ENCODE measurements at places on chromosomes 1 and 21.

GRCh38 chr21:32794644-32795079 lies 23.1 kb upstream of the PAXBP1 start:
- DNase-seq = no peak

- no peak for DNase-seq
Observed at GRCh38 chr1:212470059-212470458, 37.3 kb downstream of the NENF start.

DNA sequence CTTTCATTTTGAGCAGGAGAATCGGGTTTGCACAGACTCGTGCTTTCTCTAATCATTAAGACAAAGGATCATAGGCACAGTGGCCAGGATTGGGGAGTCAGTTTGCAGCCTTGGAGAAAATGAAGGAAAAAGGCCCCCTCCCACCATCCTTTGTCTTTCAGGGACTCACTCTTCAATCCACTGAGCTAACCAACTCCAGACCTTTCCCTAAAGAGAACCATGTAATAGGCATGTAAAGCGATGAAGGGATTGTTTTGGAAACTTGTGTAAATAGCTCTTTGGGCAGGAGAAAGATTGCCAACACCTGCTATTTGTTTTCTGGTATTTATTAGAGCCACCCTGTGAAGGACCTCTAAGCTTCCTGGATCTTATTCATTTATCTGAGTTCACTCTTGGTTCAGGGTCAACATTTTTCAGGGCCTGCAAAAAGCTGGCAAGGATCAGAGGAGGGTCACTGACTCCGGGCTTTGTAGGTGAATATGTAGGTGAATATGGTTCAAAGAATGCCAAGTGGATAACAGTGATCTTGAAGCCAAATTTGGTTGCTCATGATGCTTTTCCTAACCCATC lies 192.6 kb upstream of the FGGY start:
- DNase-seq = no peak

- DNase-seq = no peak
Observed at GRCh38 chr1:41009466-41009865, 12.1 kb downstream of the SLFNL1 start.
